ENCODE measurements at places on chromosomes 4 and X. TPM values are rescaled to one million over a fixed set of nuclear protein-coding genes. Genes with fewer than 3 reads are reported as not detected.

GRCh38 chr4:71553605-71554004, 214.8 kb downstream of the SLC4A4 start:
- DNase-seq: no peak

DNA sequence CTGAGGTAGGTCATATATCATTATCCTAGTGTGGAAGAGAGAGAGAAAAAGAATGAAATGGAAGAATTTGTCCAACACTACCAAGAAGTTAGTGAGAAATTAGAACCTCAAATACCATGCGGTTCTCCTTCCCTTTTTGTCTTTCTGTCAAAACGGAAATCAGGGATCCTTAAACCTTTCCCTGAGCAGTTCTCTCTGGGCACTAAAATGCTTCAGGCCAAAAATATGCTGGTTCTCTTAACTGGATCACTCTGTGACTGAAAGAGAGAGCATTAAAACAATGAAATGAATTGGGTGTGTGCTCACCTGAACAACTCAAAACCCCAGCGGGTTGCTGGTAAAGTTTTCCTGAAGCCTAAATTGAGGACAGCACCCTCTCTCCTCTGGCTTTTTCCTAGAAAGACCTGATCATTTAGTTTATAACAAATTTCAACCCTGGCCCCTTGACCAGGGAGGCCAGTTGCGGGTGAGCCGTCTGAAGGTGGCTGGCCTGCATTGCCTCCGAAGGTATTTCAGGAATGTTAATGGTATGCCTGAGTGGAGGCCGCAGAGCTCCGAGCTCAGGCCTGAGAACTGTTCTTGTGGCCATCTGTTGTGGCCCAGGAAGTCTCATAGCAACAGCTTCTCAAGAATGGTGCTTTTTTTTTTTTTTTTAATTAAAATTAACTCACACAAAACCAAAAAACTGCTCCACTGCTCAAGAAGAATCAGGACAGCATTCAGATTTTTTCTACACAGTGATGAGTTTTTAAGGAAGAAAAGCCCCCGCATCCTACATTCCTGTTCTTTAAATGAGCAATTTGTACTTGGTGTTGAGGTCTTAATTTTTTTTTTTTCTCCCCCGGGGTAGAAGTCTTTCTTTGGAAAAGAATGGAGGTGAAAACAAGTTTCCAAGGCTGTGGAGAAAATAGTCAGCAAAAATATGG, 155.1 kb downstream of the SHROOM3 start:
- DNase-seq: peak; percentile 85

Gene GPRIN3
- 1.6 TPM for total RNA-seq

Gene RLIM
- 34.6 TPM for total RNA-seq

Gene TCEAL2
- 15.1 TPM for total RNA-seq

Gene GAGE13
- not detected for total RNA-seq

Measured in H1 (cell line).